NCI-H1930 (cell line): ENCODE measurements at places on chromosomes 3 and 15.

GRCh38 chr3:172099495-172099808, 60.1 kb downstream of the FNDC3B start:
- no peak for DNase-seq

GRCh38 chr15:90037511-90037860, 36.4 kb downstream of the ZNF710 start:
- DNase-seq: no peak

DNA sequence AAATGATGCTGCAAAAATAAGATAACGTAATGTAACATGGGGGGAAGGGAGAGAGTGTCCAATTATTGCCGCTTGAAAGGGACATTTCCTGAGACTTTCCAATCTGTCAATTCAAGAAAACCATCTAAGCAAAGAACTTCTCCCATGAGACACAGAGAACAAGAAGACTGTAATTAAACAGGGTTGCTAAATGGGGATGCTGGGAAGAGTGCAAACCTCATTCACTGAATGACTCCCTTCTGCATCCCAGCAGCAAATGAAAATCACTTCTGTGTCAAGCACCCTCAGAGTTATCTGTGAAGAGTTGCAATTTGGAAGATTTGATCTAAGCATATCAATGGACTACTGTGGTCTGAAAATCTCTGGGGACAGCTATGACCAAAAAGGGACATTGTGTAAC, 3.6 kb downstream of the RFT1 start:
- no peak for DNase-seq

- no peak for DNase-seq
Observed at GRCh38 chr15:37783290-37783689, 151.2 kb upstream of the TMCO5A start.

DNA sequence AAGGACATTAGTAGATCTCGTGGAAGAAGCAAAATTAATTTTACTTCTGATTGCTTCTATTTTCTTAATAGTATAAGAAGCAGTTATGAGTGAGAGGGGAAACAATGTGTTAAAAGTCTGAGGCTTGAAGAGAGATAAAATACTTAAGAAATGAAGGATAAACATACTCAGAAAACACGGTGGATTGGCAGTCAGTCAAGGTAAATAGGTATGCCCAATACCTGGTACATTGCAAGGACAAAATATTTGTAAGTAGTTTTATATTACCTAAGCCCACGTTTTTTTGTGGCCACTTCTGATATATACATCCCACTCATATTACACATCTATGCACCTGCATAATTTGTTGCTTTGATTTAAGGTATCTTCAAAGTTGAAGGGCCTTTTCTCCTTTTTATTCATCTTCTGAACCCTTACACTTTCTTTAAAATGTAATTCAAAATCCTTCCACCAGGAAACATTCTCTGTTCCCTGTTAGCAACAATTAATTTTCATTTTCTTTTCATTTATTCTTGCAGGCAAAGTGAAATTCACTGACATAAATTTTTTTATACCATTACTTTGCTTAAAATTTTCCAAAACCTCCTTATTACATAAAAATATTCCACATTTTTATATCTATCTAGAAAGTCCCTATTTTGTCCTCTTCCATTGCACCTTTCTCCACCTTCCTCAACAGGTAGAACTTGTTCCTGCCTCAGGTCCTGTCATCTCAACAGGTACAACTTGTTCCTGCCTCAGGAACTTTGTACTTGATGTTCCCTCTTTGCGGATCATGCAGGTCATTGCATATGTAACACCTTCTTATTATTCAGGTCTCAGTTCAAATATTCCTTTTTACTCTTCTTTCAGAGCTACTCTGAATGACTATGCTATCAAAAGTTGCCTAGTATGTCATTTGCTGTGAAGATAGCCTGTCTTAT, 755.7 kb upstream of the ALCAM start:
- no peak for DNase-seq

GRCh38 chr3:30139283-30139682, 467.1 kb upstream of the TGFBR2 start:
- DNase-seq: no peak

GRCh38 chr15:69388260-69388705, 25.9 kb upstream of the KIF23 start:
- no peak for DNase-seq

GRCh38 chr15:63052961-63053698, 10.6 kb downstream of the TPM1 start:
- no peak for DNase-seq

- no peak for DNase-seq
Observed at GRCh38 chr3:149473357-149474249, 894 bp upstream of the TM4SF4 start.

DNA sequence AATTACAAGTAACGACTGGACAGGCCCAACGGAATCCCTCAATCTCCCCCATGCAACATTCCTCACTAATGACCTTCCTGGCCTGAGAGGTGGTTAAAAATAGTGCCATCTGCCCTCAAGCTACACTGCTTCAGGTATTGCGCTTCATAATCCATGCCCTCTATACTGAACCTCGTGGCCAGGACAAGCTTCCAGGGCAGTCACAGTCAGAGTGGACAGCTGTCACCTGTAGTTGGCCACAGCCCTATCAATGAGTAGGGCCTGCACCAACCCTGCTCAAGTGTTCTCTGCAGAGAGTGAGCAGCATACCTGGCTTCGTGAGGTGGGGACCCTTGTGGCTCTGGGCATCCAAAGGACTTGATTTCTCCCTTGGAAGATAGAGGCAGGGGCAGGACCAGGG, 46.9 kb upstream of the SEMA4B start:
- DNase-seq: no peak

- no peak for DNase-seq
Observed at GRCh38 chr3:173037840-173038483, 103.1 kb downstream of the SPATA16 start.
